ENCODE measurements at places on chromosomes 11 and 22.

- no peak for DNase-seq
Measured at GRCh38 chr22:39360242-39360641, 10.5 kb downstream of the SYNGR1 start.

DNA sequence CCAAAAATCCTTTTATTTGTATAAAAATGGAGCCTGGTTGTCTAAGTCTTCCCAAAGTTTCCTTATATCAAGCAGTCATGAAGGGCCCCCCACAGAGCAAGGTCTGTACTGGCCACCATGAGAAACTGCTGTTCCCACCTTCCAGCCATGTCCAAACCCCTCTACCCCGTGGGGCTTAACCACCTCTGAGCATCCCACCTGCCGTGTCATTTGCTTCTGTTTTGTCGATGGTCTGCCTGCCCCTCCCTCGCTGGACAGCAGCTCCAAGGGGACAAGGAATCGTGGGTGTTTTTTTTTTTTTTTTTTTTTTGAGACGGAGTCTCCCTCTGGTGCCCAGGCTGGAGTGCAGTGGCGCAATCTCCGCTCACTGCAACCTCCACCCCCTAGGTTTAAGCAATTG is 11.1 kb upstream of the ANO1 start:
- DNase-seq = no peak

- no peak for DNase-seq
Measured at GRCh38 chr22:42679691-42680090, 30.5 kb upstream of the CYB5R3 start.

DNA sequence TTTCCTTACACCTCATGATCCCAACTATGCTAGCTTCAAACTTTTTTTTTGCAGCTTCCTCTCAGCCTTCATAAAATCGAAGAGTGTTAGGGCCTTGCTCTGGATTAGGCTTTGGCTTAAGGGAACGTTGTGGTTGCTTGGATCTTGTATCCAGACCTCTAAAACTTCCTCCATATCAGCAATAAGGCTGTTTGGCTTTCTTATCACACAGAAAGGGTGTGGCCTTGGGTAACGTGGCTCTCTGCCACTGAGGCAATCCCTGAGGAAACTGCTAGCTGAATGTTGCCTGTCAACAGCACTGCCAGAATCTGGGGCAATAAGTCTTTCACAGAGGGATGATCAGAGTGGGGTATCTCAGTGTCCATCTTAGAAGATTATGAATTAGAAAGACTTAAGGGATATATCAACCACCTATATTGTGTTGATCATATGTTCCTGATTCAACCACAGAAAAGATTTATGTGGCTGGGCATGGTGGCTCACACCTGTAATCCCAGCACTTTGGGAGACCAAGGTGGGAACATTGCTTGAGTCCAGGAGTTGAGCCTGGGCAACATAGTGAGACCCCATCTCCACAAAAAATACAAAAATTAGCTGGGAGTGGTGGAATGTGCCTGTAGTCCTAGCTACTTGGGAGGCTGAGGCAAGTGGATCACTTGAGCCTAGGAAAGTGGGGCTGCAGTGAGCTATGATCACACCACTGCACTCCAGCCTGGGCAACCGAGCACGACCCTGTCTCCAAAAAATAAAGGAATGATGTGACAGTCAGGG is 12.5 kb upstream of the CUL5 start:
- DNase-seq = no peak

- no peak for DNase-seq
Measured at GRCh38 chr11:112364962-112365481, 104.4 kb upstream of the PLET1 start.

GRCh38 chr11:13227676-13228255 is 49.8 kb upstream of the BMAL1 start:
- DNase-seq = no peak

DNA sequence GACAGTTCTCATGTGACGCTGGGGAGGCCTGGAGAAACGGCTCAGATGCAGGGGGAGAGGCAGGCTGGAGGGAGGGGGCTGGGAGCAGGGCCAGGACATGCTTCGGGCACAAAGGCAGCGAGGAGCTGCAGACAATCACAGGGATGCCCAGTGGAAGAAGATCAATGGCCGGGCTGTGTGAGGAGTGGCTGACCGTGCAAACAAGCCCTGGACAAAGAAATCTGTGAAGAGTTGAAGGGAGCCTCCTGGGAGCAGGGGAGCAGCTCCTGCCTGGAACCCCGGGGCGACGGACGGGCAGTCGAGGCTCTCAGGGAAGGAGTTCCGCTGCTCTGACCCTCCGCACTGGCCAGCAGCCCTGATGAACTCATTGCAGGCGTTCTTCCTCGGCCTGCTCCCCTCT is 126.7 kb upstream of the B3GAT1 start:
- DNase-seq = no peak

GRCh38 chr11:17273668-17274282 is 2.8 kb upstream of the NUCB2 start:
- DNase-seq = no peak

GRCh38 chr11:134072844-134073243 is 4.0 kb downstream of the JAM3 start:
- no peak for DNase-seq

DNA sequence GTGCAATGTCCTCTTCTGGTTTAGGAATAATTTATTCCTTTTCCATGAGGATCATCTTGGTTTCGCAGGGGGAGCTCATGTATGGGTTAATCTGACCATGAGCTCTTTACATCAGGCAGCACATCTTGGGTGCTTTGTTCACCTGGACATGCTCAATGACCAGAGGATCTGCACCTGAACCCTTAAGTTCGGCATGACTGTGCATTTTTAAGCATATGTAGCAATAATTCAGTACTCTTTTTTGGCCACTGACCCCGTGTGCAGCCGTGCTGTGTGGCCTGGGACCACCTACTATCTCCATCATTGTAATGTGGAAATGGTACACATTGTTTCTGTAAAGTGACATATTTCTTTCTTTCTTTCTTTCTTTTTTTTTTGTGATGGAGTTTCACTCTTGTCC is 62.9 kb downstream of the DEPDC5 start:
- DNase-seq = no peak

DNA sequence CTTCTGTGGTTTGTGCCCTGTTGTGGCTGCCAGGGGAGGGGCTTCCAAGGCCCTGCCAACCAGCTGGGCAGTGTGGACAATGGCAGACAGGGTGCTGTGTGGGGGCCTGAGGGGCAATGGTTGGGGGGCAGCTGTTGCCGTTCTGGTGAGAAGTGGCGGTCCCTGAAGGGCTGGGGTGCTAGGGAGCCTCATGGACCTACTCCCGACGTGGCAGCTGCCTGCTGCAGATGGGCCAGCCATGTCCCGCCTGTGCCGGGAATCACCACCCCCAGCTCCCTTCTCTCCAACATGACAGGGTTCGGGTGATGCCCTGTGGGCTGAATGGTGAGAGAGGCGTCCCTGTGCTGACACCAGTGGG is 74.2 kb downstream of the KCNQ1 start:
- no peak for DNase-seq

- no peak for DNase-seq
Measured at GRCh38 chr22:29842740-29843139, 4.7 kb upstream of the ASCC2 start.

Measured in activated CD4-positive, alpha-beta T cell treated with anti-CD3 and anti-CD28 coated beads, Interleukin-2, amount 50 U/mL, for 48 hours (primary cell).